Aorta (tissue), 5 donors: ENCODE measurements at places on chromosomes 6 and 20. TPM values are rescaled to one million over a fixed set of nuclear protein-coding genes. Genes with fewer than 3 reads are reported as not detected.

Gene CST5
- polyA plus RNA-seq, result not detected

Gene TCP11
- polyA plus RNA-seq, result not detected

Gene ENPP4
- polyA plus RNA-seq, result 11.7 TPM

Gene PDE10A
- 3.8 TPM for polyA plus RNA-seq

Gene SLC17A1
- polyA plus RNA-seq, result not detected

Gene KHDC1L
- not detected for polyA plus RNA-seq

Gene PACSIN1
- polyA plus RNA-seq, result not detected

Gene C6orf132
- polyA plus RNA-seq, result 30.7 TPM

Gene CRYBG1
- polyA plus RNA-seq, result 5.4 TPM

Gene ADGB
- not detected for polyA plus RNA-seq

Gene PLCB1
- 1.4 TPM for polyA plus RNA-seq

Gene NEURL2
- polyA plus RNA-seq, result 7.0 TPM

Gene SLC22A3
- 33.2 TPM for polyA plus RNA-seq

Gene WFDC12
- not detected for polyA plus RNA-seq

Gene IL20RA
- polyA plus RNA-seq, result not detected

Gene AIG1
- 61.4 TPM for polyA plus RNA-seq

Gene TNXB
- polyA plus RNA-seq, result 11.1 TPM

Gene ZNF165
- polyA plus RNA-seq, result 2.1 TPM

Gene GMPR
- polyA plus RNA-seq, result 33.3 TPM

Gene SYCP2L
- not detected for polyA plus RNA-seq

Gene TRIM40
- polyA plus RNA-seq, result not detected

Gene MPIG6B
- not detected for polyA plus RNA-seq

Gene CENPW
- polyA plus RNA-seq, result 1.7 TPM

Gene FAM184A
- 1.1 TPM for polyA plus RNA-seq

Gene GRM4
- polyA plus RNA-seq, result not detected

Gene DLK2
- polyA plus RNA-seq, result not detected

Gene RGL2
- polyA plus RNA-seq, result 178 TPM

Gene LTB
- 2.5 TPM for polyA plus RNA-seq

Gene DEFB112
- not detected for polyA plus RNA-seq

Gene NMBR
- not detected for polyA plus RNA-seq

Gene PACRG
- polyA plus RNA-seq, result not detected

Gene RAB22A
- 7.3 TPM for polyA plus RNA-seq

Gene RGS17
- 2.3 TPM for polyA plus RNA-seq

Gene LINC00237
- polyA plus RNA-seq, result 1.1 TPM

Gene XKR7
- not detected for polyA plus RNA-seq

Gene PHACTR1
- 6.3 TPM for polyA plus RNA-seq

Gene IP6K3
- not detected for polyA plus RNA-seq

Gene RAMACL
- polyA plus RNA-seq, result 0.41 TPM

Gene TSPO2
- polyA plus RNA-seq, result not detected

Gene GSTA1
- polyA plus RNA-seq, result not detected

Gene OR12D3
- polyA plus RNA-seq, result not detected

Gene APCDD1L
- polyA plus RNA-seq, result 2.4 TPM

Gene STX7
- 24.1 TPM for polyA plus RNA-seq

Gene COL11A2
- 3.6 TPM for polyA plus RNA-seq

Gene FAM83C
- polyA plus RNA-seq, result not detected

Gene RNF182
- not detected for polyA plus RNA-seq

Gene SEMG1
- not detected for polyA plus RNA-seq

Gene MAK
- 0.63 TPM for polyA plus RNA-seq

Gene GSTA4
- polyA plus RNA-seq, result 19.7 TPM

Gene MUC22
- polyA plus RNA-seq, result not detected

Gene PRICKLE4
- 0.61 TPM for polyA plus RNA-seq

Gene TXLNB
- 0.10 TPM for polyA plus RNA-seq

Gene ANKS1A
- polyA plus RNA-seq, result 9.4 TPM

Gene ERVFRD-1
- not detected for polyA plus RNA-seq

Gene GJA10
- not detected for polyA plus RNA-seq

Gene TOMM34
- 5.1 TPM for polyA plus RNA-seq

Gene CD24
- polyA plus RNA-seq, result 41.7 TPM

Gene ADGRG6
- polyA plus RNA-seq, result 0.18 TPM
